Stimulated activated naive B cell treated with anti-CD40 and anti-IgM and Interleukin-4, amounts not matched to agents 10 μg/mL and 1 μg/mL and 100 μg/mL, for 72 hours (primary cell): ENCODE measurements at places on chromosomes 12 and 14.

DNA sequence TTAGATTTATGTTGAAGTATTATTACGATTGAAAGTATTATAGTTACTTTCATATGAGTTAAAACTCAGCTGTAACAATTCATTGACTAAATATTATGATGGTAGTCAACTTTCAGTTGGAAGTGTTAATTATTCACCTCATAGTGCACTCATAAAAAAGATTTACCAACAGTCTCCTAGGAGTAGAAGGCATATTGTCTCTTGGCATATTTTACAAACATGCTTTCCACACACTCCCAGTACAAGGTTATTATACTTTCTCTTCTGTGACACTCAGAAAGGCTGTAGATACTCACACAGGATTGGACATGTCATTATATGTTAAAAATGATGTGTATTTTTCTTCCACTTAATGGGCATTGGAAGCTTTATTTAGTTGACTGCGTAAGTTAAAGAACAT lies 147.1 kb downstream of the NPAS3 start:
- no peak for DNase-seq
- H3K4me1 ChIP-seq = no peaks in the 10 kb centered on the region
- no peaks in the 10 kb centered on the region for H3K36me3 ChIP-seq
- no peak overlapping the region for H3K27ac ChIP-seq
- H3K27me3 ChIP-seq = no peaks in the 10 kb centered on the region

DNA sequence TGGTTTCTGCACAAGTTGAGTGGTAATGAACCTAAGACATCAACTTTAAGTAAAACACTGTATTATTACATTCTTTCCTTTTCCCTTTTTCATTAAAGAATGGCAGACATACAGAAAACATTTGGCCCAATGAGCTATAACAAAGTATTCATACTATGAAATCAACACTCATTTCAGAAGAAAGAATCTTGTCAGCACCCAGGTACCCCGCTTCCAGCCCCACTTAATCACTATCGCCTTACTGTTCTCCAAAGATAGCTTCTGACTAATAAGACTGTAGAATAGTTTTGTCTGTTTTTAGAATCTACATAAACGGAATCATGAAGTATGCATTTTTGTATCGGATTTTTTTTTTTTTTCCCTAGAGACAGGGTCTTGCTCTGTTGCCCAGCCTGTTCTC lies 9.5 kb downstream of the CNTN1 start:
- no peaks in the 10 kb centered on the region for H3K36me3 ChIP-seq
- DNase-seq = no peak
- no peaks in the 10 kb centered on the region for H3K27me3 ChIP-seq
- H3K27ac ChIP-seq = no peak overlapping the region
- no peaks in the 10 kb centered on the region for H3K4me1 ChIP-seq
- no peak overlapping the region for H3K4me3 ChIP-seq

DNA sequence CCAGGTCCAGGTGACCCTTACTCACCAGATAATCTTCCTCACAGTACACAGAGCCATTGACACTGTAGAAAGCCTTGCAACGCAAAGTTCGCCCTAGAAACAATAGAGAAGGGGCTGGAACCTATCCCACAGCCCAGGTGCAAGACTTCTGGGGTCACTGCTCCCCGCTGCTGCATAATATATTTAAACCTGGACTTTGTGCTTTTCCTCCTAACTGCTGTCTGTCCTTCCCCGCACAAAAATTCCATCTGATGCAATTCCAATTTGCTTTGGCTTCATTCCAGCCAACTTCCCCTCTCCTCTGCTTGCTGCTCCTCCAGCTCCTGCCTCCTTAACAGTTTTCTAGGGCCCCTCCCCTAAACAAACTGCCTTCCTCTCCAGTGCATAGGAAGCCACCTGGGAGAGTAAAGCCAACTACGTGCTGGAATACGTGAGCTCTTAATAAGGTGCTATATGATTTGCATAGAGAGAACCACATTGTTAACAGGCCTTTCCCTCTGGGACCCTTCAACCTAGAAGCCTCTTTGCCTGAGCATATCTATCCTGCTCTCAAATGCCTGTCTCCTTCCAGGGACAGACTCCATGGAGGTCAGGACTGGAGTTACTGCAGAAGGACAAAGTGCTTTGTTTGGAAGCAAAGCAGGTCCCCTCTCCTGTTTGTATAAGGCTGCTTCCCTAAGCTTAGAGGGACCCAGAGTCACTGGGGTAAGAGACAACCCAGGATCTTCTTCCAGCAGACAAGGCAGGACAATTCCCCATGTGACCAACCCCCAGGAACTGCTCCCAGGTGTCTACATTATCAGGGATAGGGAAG lies 5.5 kb downstream of the AJUBA start:
- DNase-seq = no peak
- no peaks in the 10 kb centered on the region for H3K36me3 ChIP-seq
- peaks cover 15% of the 10 kb centered on the region for H3K27me3 ChIP-seq
- no peak overlapping the region for H3K4me3 ChIP-seq
- H3K27ac ChIP-seq = no peak overlapping the region
- H3K4me1 ChIP-seq = peaks cover 9% of the 10 kb centered on the region

DNA sequence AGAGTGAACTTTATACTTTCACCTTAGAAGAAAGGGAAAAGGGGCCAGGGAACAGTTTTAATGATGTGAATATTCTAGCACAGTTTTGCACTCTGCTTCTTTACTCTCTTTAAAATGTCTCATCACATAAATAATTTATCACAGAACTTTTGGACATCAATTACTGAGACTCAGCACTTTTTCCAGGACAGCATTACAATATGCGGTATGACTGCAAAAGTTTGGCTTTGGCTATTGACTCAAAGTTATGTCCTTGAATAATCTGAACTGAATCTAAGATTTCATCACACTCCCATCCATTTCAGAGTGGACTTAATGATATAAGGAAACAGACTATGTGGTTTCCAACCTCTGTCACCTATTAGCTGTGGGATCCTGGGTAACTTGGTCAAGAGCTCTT lies 11.7 kb downstream of the CCER1 start:
- no peaks in the 10 kb centered on the region for H3K36me3 ChIP-seq
- H3K27me3 ChIP-seq = peaks cover 5% of the 10 kb centered on the region
- H3K27ac ChIP-seq = no peak overlapping the region
- DNase-seq = no peak

DNA sequence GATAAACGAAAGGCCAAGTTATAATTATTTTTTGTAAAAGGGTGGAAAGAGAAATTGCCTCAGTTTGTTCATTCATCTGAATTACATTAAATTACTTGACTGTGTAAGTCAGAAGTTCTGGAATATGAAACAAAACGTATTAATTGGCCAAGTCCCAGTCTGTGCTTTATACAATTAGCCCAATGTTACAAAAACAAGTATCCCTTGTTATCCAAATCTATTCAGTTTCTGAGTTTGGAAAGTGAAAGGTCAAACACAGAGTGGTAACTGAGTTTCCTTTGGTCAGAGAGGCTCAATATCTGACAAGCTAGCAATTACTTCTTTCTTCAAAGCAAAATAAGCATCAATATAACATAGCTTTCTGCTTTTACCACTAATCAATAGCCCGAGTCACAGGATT lies 62.6 kb downstream of the SPPL3 start:
- H3K27me3 ChIP-seq = no peaks in the 10 kb centered on the region
- H3K4me3 ChIP-seq = no peak overlapping the region
- peaks cover 1% of the 10 kb centered on the region for H3K36me3 ChIP-seq
- H3K27ac ChIP-seq = no peak overlapping the region
- peaks cover 21% of the 10 kb centered on the region for H3K4me1 ChIP-seq
- DNase-seq = no peak

DNA sequence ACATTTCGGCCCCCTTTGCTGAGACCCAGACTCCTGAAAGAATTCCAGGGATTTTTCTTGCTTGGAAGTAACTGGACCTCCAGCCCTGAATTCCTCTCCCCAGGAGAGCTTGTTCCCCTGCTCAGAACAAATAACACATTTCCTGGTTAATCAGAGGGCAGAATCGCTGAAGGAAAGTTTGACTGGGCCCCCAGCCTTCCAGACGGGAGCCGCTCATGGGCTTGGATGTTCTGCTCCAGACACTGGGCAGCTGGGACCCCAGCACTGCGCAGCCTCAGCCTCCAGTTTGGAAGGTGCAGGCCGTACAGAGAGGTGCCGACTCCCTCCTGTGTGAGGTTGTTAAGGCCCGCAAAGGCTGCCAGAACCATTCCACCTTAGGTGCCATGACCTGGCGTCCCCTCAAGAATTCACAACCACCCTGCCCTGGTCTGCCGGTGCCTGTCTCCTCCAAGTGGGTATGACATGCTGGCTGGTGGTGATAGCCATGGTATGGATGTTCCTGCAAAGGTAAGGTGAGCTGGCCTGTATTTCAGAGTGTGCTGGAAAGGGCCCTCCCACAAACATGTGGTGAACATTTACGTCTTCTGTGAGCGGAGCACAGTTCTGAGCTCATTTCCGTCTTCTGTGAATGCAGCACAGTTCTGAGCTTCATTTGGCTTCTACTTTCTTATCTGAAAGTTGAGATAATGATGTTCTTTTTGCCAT lies 5.1 kb upstream of the LTBP2 start:
- peaks cover 61% of the 10 kb centered on the region for H3K4me1 ChIP-seq
- H3K4me3 ChIP-seq = no peak overlapping the region
- DNase-seq = no peak
- H3K27ac ChIP-seq = no peak overlapping the region

GRCh38 chr12:71795901-71796300 lies 41.2 kb downstream of the RAB21 start:
- peaks cover 18% of the 10 kb centered on the region for H3K4me1 ChIP-seq
- H3K4me3 ChIP-seq = no peak overlapping the region
- peaks cover 24% of the 10 kb centered on the region for H3K36me3 ChIP-seq
- no peak overlapping the region for H3K27ac ChIP-seq
- DNase-seq = no peak
- no peaks in the 10 kb centered on the region for H3K27me3 ChIP-seq

GRCh38 chr12:53388932-53389331 lies 9.0 kb downstream of the SP1 start:
- no peaks in the 10 kb centered on the region for H3K27me3 ChIP-seq
- peaks cover 19% of the 10 kb centered on the region for H3K4me1 ChIP-seq
- H3K27ac ChIP-seq = no peak overlapping the region
- peaks cover 23% of the 10 kb centered on the region for H3K36me3 ChIP-seq

- H3K27ac ChIP-seq = no peak overlapping the region
- no peaks in the 10 kb centered on the region for H3K4me1 ChIP-seq
- DNase-seq = no peak
- no peak overlapping the region for H3K4me3 ChIP-seq
- H3K36me3 ChIP-seq = no peaks in the 10 kb centered on the region
These were observed 21.9 kb downstream of the SLCO1C1 start for GRCh38 chr12:20716985-20717384.

DNA sequence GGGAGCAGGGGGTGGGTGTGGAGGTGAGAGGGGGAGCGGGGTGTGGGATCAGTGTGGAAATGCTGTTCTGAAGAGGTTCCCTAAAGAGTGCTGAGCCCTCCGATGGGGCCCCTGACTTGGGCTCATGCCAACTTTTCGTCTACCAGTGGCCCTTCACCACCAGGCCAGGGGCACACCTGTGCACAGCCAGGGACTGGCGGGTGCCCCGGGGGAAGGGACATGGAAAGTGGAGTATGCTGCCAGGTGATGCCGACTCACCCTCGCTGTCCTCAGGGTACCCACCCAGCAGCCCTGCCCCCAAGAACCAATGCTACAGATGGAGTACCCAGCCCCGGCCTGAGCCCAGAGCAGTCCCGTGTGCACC lies 26.2 kb downstream of the AMN start:
- DNase-seq = no peak
- peak overlapping the region; percentile 91 for H3K27ac ChIP-seq
- no peaks in the 10 kb centered on the region for H3K27me3 ChIP-seq
- peaks cover 52% of the 10 kb centered on the region for H3K36me3 ChIP-seq
- H3K4me3 ChIP-seq = peak overlapping the region; percentile 46

DNA sequence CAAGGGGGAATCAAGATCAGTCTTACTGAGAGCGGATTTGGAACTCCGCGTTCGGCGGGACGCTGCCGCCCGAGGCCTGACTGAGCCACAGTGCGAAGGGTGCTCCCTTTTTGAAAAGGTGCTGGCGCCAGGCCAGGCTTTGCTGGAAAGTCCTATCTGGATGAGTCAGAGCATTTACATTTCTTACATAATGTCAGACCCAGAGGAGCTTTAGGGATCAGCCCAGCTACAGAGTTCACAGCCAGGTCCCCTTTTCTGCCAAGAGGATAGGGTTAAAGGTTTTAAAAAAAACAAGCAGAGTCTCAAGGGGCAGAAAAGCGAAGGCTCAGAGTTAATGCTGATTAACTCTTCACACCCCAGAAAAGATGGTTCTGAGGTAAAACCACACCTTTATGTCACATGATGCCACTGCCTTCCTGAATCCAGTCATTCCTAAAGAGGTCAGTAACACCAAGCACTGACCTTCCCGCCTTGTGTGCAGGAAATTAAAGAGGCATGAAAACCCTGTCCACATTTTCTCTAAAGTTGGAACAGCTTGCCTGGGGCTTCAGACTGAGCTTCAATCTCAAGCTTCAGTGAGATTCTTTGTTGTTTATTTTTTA lies 11.7 kb upstream of the FBXL14 start:
- H3K4me1 ChIP-seq = peaks cover 27% of the 10 kb centered on the region
- peak overlapping the region; percentile 89 for H3K4me3 ChIP-seq
- no peaks in the 10 kb centered on the region for H3K36me3 ChIP-seq
- peak; percentile 71 for DNase-seq
- peak overlapping the region; percentile 73 for H3K27ac ChIP-seq

- no peak overlapping the region for H3K4me3 ChIP-seq
- no peak overlapping the region for H3K27ac ChIP-seq
- no peaks in the 10 kb centered on the region for H3K36me3 ChIP-seq
- no peak for DNase-seq
These were observed 114.9 kb downstream of the ANO2 start for GRCh38 chr12:5830111-5830510.

- no peak overlapping the region for H3K4me3 ChIP-seq
- H3K4me1 ChIP-seq = peaks cover 9% of the 10 kb centered on the region
These were observed 136.1 kb downstream of the KICS2 start for GRCh38 chr12:64085996-64086395.

GRCh38 chr14:64821651-64822050 lies 58.1 kb downstream of the SPTB start:
- peaks cover 5% of the 10 kb centered on the region for H3K4me1 ChIP-seq
- H3K27ac ChIP-seq = no peak overlapping the region
- no peak overlapping the region for H3K4me3 ChIP-seq
- no peak for DNase-seq

- H3K4me1 ChIP-seq = peaks cover 23% of the 10 kb centered on the region
- H3K27me3 ChIP-seq = no peaks in the 10 kb centered on the region
These were observed 43.1 kb upstream of the ATF7IP start for GRCh38 chr12:14322403-14322802.

GRCh38 chr12:108752387-108752786 lies 21.1 kb upstream of the CORO1C start:
- DNase-seq = no peak
- H3K27me3 ChIP-seq = no peaks in the 10 kb centered on the region
- H3K27ac ChIP-seq = no peak overlapping the region
- no peaks in the 10 kb centered on the region for H3K36me3 ChIP-seq
- no peak overlapping the region for H3K4me3 ChIP-seq
- no peaks in the 10 kb centered on the region for H3K4me1 ChIP-seq

DNA sequence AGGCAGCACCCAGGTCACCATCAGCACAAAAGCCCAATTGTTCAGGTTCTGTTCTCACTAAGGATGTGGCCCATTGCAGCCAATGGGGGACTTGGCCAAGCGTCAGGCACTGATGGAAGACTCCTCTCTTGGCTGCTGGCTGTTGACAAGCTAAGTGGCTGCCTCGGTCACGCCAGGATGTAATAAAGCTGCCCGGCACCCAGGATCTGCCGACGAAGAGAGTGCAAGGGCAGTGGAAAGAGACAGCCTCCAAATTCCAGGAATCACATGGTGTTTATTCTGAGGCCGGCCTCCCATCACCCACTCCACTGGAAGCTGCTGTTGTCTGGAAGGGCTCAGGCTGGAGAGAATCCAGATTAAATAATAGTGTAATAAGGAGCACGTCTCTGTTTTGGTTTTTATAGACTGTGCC lies 451.8 kb upstream of the TBX3 start:
- no peaks in the 10 kb centered on the region for H3K36me3 ChIP-seq
- no peak overlapping the region for H3K4me3 ChIP-seq
- H3K27me3 ChIP-seq = peaks cover 9% of the 10 kb centered on the region
- no peak for DNase-seq
- H3K27ac ChIP-seq = no peak overlapping the region
